H9 (cell line): ENCODE measurements at places on chromosomes 7 and 10. TPM values are rescaled to one million over a fixed set of nuclear protein-coding genes. Genes with fewer than 3 reads are reported as not detected.

- DNase-seq = no peak
These were observed 92.3 kb upstream of the TMEM168 start for GRCh38 chr7:112882511-112882910.

Gene NPC1L1
- total RNA-seq = 0.07 and 0.11 TPM in 2 replicates

Gene LIPJ
- total RNA-seq = not detected in 2 replicates

GRCh38 chr10:112801748-112802147, 148.3 kb upstream of the TCF7L2 start:
- no peak for DNase-seq

Gene ZCWPW1
- total RNA-seq = 1.1 and 1.3 TPM in 2 replicates

- no peak for DNase-seq
These were observed 89.0 kb upstream of the ZNF804B start for GRCh38 chr7:88670536-88670935.

DNA sequence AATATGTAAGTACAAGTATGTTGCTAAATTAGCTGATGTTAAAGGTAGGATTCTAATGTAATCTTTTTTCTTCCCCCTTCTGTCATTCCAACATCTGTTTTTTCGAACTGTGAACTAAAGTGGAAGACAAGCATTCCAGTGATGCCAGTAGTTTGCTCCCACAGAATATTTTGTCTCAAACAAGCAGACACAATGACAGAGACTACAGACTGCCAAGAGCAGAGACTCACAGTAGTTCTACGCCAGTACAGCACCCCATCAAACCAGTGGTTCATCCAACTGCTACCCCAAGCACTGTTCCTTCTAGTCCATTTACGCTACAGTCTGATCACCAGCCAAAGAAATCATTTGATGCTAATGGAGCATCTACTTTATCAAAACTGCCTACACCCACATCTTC, 62.7 kb downstream of the WAC start:
- DNase-seq = no peak

DNA sequence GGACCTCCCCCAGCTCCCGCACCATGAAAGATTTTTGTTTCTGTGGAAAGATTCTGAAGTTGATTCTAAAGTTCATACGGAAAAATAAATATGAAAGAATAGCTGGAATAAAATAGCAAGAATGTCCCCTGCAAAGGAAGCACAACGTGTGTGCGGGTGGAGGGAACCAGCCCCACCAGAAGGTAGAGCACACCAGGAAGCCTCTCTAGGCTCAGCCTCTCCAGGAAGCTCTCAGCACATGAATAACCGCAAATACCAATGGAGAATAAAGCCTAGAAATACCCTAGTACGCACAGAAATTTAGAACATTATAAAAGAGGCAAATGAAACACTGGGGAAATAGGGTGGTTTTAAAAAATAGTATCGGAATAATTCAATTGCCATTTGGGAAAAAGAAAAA, 24.6 kb upstream of the FAM170B start:
- no peak for DNase-seq
